ENCODE measurements at places on chromosomes 3 and 15. TPM values are rescaled to one million over a fixed set of nuclear protein-coding genes. Genes with fewer than 3 reads are reported as not detected.

GHRL gene
- total RNA-seq: 0.95 TPM

ATOSA gene
- 46.6 TPM for total RNA-seq

GATM gene
- 2.2 TPM for total RNA-seq

DMXL2 gene
- 6.1 TPM for total RNA-seq

GRCh38 chr15:23506762-23507161, 58.7 kb upstream of the MKRN3 start:
- peaks cover 2% of the 10 kb centered on the region for H3K4me1 ChIP-seq
- peaks cover 5% of the 10 kb centered on the region for H3K27me3 ChIP-seq
- H3K36me3 ChIP-seq: no peaks in the 10 kb centered on the region

DNA sequence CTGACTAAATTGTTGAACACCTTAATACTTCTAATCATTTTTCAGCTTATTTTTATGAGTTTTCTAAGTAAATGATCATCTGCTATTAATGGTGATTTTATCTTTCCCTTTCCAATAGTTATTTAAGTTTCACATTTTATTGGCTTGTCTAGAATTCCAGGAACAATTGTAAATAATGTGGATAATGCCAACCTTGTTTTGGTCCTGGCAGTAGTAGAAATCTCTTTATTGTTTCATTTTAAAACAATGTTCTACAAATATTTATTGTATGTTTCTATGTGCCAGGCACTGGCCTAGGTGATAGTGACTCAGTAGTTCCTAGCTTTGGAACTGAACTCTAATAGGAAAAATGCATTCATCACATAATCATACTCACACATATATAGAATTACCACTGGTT, 264.1 kb downstream of the ADAMTSL3 start:
- no peak for DNase-seq

DNA sequence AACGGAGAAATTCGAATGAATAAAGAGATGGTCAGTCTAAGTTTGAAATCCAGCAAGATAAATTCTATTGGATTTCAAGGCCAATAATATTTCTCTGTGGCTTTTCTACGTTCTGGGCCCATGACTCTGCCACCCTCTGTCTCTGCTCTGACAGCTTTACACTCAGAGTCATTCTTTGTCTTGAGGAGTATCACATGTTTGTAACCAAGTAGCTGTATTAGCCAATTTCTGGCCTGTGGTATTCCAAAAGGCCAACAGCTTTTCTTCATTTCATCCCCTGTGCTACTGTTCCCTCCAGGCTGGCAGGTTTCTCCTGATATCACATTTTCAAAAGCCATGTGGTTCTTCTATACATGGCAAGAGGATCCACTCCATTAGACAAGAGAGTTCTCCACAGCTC, 324.1 kb upstream of the CNTN4 start:
- H3K27me3 ChIP-seq: no peaks in the 10 kb centered on the region
- H3K27ac ChIP-seq: no peak overlapping the region
- H3K4me3 ChIP-seq: no peak overlapping the region
- H3K4me1 ChIP-seq: no peaks in the 10 kb centered on the region

GRCh38 chr3:27252646-27253045, 116.5 kb downstream of the NEK10 start:
- H3K4me3 ChIP-seq: no peak overlapping the region
- no peaks in the 10 kb centered on the region for H3K4me1 ChIP-seq
- H3K27ac ChIP-seq: no peak overlapping the region
- no peak for DNase-seq
- no peaks in the 10 kb centered on the region for H3K36me3 ChIP-seq

Data from activated CD4-positive, alpha-beta memory T cell treated with anti-CD3 and anti-CD28 coated beads, Interleukin-2, amount 10 ng/mL, durations not matched to agents 7 days and 5 days (primary cell).